ENCODE measurements at places on chromosomes 6 and 20. TPM values are rescaled to one million over a fixed set of nuclear protein-coding genes. Genes with fewer than 3 reads are reported as not detected.

- no peaks in the 10 kb centered on the region for H3K36me3 ChIP-seq
- no peaks in the 10 kb centered on the region for H3K27me3 ChIP-seq
- no peak overlapping the region for H3K4me3 ChIP-seq
- no peaks in the 10 kb centered on the region for H3K4me1 ChIP-seq
Observed at GRCh38 chr6:141969201-141969600, 163.5 kb upstream of the GJE1 start.

- DNase-seq, result peak; percentile 10
- H3K4me3 ChIP-seq, result no peak overlapping the region
- no peak overlapping the region for H3K27ac ChIP-seq
- H3K36me3 ChIP-seq, result no peaks in the 10 kb centered on the region
- H3K27me3 ChIP-seq, result no peaks in the 10 kb centered on the region
Observed at GRCh38 chr6:166419286-166419685, 36.5 kb upstream of the MPC1 start.

DNA sequence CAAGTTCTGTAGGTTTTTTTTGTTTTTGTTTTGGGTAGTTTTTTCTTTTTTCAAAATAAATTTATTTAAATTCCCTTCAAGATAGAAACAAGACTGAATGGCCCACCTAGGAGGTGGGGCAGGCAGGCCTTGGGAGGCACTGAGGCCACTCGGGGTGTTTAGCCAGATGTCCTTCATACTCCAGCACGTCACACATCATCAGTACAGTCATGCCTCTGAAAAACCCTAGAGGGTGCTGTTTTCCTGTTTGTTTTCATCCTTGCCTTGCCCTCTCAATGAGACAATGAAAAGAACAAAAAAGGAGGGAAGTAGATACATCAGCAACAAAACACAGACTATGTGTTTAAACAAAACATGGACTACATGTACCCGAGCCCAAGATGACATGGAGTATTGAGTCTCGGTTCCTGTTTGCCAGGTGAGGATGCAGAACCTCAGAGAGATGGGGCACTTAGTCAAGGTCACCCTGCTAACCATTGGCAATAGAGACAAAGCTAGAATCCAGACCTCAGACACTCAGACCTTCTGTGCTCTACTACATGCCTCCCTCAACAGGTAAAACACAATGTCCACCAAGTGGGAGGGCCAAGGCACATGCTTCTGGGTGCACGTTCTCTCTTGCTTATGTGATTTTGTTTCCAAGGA, 26.8 kb upstream of the CLIC5 start:
- H3K27ac ChIP-seq, result no peak overlapping the region
- H3K4me1 ChIP-seq, result no peaks in the 10 kb centered on the region
- H3K36me3 ChIP-seq, result no peaks in the 10 kb centered on the region

CAP2 gene
- total RNA-seq, result 4.5 TPM

- H3K4me3 ChIP-seq, result no peak overlapping the region
- H3K27me3 ChIP-seq, result no peaks in the 10 kb centered on the region
- no peaks in the 10 kb centered on the region for H3K36me3 ChIP-seq
- peaks cover 5% of the 10 kb centered on the region for H3K4me1 ChIP-seq
Observed at GRCh38 chr6:129104131-129104530, 221.2 kb downstream of the LAMA2 start.

CLIC5 gene
- total RNA-seq, result 0.95 TPM

GRCh38 chr6:106630366-106630765, 988 bp downstream of the QRSL1 start:
- H3K27me3 ChIP-seq, result no peaks in the 10 kb centered on the region
- H3K4me3 ChIP-seq, result peak overlapping the region; percentile 54
- peaks cover 3% of the 10 kb centered on the region for H3K4me1 ChIP-seq

GRCh38 chr20:18904624-18905023, 91.0 kb downstream of the SCP2D1 start:
- no peak overlapping the region for H3K4me3 ChIP-seq
- no peaks in the 10 kb centered on the region for H3K27me3 ChIP-seq
- no peak overlapping the region for H3K27ac ChIP-seq
- peak; percentile 14 for DNase-seq

GRCh38 chr6:49155316-49155715, 307.7 kb downstream of the MMUT start:
- H3K27me3 ChIP-seq, result no peaks in the 10 kb centered on the region
- H3K36me3 ChIP-seq, result no peaks in the 10 kb centered on the region
- no peak for DNase-seq
- no peaks in the 10 kb centered on the region for H3K4me1 ChIP-seq

COX4I2 gene
- total RNA-seq, result 1.1 TPM

- H3K4me1 ChIP-seq, result no peaks in the 10 kb centered on the region
- H3K27ac ChIP-seq, result no peak overlapping the region
- H3K27me3 ChIP-seq, result no peaks in the 10 kb centered on the region
- no peak overlapping the region for H3K4me3 ChIP-seq
- no peak for DNase-seq
- H3K36me3 ChIP-seq, result no peaks in the 10 kb centered on the region
Observed at GRCh38 chr6:43874814-43875590, 105.0 kb downstream of the VEGFA start.

FABP7 gene
- not detected for total RNA-seq

DNA sequence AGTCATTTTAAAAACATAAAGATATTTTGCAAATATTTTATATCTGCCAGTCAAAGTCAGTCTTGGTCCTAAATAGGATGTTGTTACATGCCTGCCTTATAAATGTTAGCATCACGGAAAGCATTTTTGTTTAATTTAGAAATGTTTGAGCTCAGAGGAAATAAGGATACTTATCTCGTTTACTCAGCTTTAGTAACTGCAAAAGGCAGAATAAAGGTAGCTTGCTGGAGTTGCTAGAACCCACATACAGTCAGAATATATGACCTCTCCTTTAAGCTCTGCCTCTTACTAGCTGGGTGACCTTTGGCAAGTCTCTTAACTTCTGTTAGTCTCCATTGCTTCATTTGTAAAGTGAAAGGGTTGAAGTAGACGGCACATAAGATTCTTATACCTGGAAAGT, 867.3 kb downstream of the KIF16B start:
- H3K4me3 ChIP-seq, result no peak overlapping the region
- no peaks in the 10 kb centered on the region for H3K27me3 ChIP-seq
- H3K4me1 ChIP-seq, result no peaks in the 10 kb centered on the region
- H3K27ac ChIP-seq, result no peak overlapping the region
- no peaks in the 10 kb centered on the region for H3K36me3 ChIP-seq

DNA sequence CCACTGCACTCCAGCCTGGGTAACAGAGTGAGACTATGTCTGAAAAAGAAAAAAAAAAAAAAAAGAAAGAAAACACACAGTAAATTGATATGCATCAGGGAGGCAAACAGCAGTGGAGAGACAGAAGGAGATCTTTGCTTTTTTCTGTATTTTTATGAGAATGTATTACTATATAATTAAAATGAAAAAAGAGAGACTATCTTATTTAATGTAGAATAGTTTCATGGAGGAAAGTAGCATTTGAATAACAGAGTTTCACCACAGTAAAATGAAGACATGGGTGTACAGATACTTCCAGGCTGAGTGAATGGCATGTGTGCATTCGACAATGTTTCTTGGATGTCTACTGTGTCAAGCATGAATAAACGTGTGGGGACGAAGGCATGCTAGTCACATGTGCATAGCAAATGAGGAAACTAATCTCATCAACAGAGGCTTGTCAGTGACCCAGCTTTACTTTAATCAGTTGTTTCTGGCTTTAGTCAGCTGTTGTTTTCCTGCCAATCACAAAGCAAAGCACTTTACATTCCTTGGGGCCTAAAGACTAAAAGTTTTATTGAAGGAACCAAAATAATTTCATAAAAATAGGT, 55.5 kb upstream of the ARMH2 start:
- no peaks in the 10 kb centered on the region for H3K36me3 ChIP-seq
- DNase-seq, result no peak
- no peak overlapping the region for H3K4me3 ChIP-seq
- H3K4me1 ChIP-seq, result peaks cover 4% of the 10 kb centered on the region
- no peaks in the 10 kb centered on the region for H3K27me3 ChIP-seq

DNA sequence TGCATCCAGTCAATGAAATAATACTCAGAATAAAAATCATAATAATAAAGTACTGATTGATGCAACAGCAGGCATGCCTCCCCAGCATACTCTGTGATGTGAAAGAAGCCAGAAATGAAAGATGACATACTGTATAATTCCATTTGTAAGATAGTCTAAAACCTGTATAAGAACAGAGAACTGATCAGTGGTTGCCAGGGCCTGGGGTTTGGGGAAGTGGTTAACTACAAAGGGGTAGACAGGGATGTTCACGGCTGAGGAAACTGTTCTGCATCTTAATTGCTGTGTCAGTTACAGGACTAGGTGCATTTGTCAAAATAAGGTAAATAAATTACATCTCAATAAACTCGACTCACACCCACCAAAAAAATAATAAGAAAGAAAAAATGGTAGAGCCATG, 81.3 kb upstream of the BMP2 start:
- no peaks in the 10 kb centered on the region for H3K27me3 ChIP-seq
- no peaks in the 10 kb centered on the region for H3K4me1 ChIP-seq
- DNase-seq, result no peak
- H3K4me3 ChIP-seq, result no peak overlapping the region

- no peaks in the 10 kb centered on the region for H3K36me3 ChIP-seq
- no peak overlapping the region for H3K4me3 ChIP-seq
- no peaks in the 10 kb centered on the region for H3K27me3 ChIP-seq
- no peak overlapping the region for H3K27ac ChIP-seq
- H3K4me1 ChIP-seq, result peaks cover 2% of the 10 kb centered on the region
Observed at GRCh38 chr6:170010665-170011203, 259.3 kb downstream of the ERMARD start.

- H3K4me1 ChIP-seq, result peaks cover 1% of the 10 kb centered on the region
- DNase-seq, result no peak
- H3K36me3 ChIP-seq, result no peaks in the 10 kb centered on the region
- H3K27ac ChIP-seq, result no peak overlapping the region
- H3K4me3 ChIP-seq, result no peak overlapping the region
Observed at GRCh38 chr6:25547797-25548196, 104.2 kb upstream of the SCGN start.

DNA sequence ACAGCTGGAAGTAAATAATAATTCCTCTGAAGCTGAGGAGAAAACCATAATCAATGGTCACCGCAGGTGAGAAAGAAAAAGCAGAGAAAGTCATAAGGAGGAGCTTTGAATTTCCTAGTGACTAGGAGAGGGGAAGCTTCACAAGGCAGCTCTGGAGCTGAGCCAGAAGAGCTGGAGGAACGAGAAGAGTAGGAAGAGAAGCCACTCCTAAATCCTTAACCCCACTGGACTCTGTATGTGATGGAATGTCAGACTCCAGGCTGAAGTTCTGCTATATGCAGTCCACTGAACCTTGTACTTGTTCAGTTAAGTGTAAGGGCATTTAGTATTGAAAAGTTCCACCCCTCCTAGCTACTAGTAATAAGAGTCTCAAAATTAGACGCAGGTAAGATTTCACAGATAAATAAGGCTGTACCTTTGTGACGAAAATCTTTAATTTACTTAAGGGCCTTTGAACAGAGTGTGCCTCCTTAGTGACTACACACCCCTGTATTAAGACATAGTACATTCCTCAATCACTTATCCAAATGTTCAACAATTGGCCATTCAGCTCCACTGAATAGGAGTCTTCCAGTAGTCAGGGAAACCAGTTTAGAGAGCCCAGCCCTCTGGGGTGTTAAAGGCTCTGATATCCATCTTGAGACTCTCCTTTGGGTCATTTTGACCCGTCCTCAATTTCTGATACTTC, 71.4 kb upstream of the UFL1 start:
- H3K36me3 ChIP-seq, result no peaks in the 10 kb centered on the region
- no peak overlapping the region for H3K4me3 ChIP-seq
- H3K4me1 ChIP-seq, result no peaks in the 10 kb centered on the region
- no peak for DNase-seq

DNA sequence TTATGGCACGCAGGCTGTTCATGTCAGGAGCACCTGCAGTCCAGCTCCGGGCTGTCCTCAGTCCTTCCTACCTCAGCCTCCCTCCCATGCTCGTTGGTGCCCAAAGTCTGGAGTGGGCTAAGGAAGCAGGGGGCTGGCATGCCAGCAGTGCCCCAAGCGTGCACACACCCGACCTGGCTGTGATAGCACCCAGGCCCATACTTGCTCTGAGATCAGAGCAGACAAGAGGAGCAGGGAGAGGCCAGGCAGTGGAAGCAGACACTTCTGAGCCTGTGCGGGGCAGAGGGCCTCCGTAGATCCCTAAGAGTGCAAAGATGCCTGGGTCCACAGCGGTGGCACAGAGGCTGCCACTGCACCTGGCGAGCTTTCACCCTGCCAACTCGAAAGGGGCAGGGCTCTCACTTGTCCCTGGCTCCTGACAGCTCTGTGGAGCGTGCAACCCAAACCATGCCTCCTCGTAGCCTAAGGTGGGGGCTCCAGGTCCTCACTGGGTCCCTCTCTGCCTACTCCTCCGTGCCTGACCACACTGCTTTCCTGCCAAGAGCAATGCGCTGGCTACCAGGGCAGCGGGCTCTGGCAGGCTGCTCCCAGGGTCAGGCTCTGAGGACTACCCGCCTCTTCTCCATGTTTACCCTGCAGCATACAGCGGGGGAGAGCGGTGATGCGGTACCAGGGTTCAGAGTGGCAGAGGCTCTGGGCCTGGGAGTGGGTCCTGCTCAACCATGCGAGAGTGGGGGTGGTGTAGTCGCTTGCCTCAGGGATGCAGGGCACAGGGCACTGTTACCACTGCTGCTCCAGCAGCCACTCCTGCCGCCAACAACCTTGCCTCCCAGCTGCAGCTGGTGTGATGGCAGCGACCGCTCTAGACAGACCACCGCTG, 59.5 kb downstream of the MANEA start:
- no peak overlapping the region for H3K27ac ChIP-seq
- no peaks in the 10 kb centered on the region for H3K27me3 ChIP-seq
- no peak for DNase-seq

GRCh38 chr6:100952006-100952405, 70.9 kb upstream of the ASCC3 start:
- no peaks in the 10 kb centered on the region for H3K27me3 ChIP-seq
- H3K4me3 ChIP-seq, result no peak overlapping the region
- H3K27ac ChIP-seq, result no peak overlapping the region
- H3K4me1 ChIP-seq, result no peaks in the 10 kb centered on the region
- DNase-seq, result no peak

- no peaks in the 10 kb centered on the region for H3K36me3 ChIP-seq
- no peak overlapping the region for H3K4me3 ChIP-seq
- no peak overlapping the region for H3K27ac ChIP-seq
- H3K27me3 ChIP-seq, result no peaks in the 10 kb centered on the region
Observed at GRCh38 chr6:51025082-51025777, 206.6 kb downstream of the TFAP2B start.

SLC2A10 gene
- total RNA-seq, result 8.7 TPM

ULBP2 gene
- total RNA-seq, result not detected

GRCh38 chr6:119858901-119859300, 509.3 kb upstream of the MAN1A1 start:
- no peaks in the 10 kb centered on the region for H3K4me1 ChIP-seq
- H3K36me3 ChIP-seq, result no peaks in the 10 kb centered on the region
- H3K4me3 ChIP-seq, result no peak overlapping the region

TNFAIP3 gene
- 57.3 TPM for total RNA-seq

GRM1 gene
- 0.24 TPM for total RNA-seq

GRCh38 chr6:145731447-145731846, 3.9 kb downstream of the EPM2A start:
- no peaks in the 10 kb centered on the region for H3K4me1 ChIP-seq
- H3K27ac ChIP-seq, result no peak overlapping the region
- no peaks in the 10 kb centered on the region for H3K36me3 ChIP-seq
- H3K27me3 ChIP-seq, result no peaks in the 10 kb centered on the region

EFCAB8 gene
- not detected for total RNA-seq
